B cell (primary cell): ENCODE measurements at places on chromosomes 3 and 15. TPM values are rescaled to one million over a fixed set of nuclear protein-coding genes. Genes with fewer than 3 reads are reported as not detected.

- DNase-seq = no peak
Measured at GRCh38 chr3:147256739-147257138, 149.6 kb downstream of the ZIC4 start.

BTLA gene
- total RNA-seq = 91.6 and 101 TPM in 2 replicates

DNA sequence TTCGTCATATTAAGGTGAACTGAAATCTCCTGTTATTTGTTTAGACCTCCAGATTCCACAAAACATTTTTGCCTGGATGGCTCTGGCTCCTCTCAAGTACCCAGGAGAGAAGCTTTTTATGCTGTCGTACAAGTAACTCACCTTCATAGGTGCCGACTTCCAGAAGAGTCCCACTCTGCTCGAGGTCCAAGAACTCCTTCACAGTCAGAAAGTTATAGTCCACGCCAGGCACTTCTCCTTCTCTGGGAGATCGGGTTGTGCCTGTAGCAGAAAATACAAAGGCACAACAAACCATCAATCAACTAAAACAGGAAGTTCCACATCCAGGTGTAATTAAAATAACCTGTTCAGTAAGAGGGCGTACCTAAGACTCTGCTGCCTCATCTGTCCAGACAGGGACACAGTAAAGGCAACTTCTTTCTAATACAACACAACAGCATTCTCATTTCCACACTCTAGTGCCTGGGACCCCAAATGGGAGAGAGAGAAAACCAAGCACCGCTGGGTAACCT lies 545.3 kb downstream of the MAGI1 start:
- DNase-seq = no peak

ROBO1 gene
- total RNA-seq = 1.8 and 3.2 TPM in 2 replicates

- no peak for DNase-seq
Measured at GRCh38 chr15:81380668-81381067, 6.7 kb upstream of the TMC3 start.

CFAP44 gene
- 33.8 and 35.0 TPM in 2 replicates for total RNA-seq

DNA sequence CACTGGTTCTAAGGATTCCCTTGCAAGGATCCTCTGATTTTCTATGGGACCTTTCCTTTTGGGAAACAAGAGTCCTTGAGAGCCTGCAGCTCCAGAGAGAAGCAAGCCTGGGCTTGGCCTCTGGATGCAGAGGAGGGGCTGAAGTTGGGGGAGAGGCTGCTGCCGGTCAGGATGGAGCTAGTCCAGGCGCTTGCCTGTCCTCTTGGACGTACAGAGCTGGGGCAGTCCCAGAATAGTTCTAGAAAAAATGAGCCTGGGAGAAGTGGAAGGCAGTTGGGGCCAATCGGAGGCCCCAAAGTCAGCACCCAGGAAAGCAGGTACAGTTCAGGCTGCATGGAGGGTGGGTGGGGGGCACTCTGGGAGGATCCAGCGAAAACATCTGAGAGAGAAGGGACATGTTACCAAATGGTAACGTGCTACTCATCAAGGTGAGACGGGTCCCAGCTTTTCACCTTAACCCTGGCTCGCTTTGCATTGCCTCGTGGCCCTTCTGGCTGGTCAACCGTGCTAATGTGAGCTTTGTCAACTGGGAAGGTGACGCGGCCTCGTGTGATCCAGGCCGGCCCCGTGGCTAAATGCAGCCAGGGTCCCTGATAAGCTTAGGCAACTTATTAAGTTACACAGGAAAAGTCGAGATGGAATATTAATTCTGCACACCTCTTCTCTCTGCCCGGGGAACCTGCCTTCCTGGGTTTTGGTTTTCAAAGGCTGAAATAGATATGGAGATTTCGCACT lies 38.7 kb upstream of the MAGEF1 start:
- DNase-seq = no peak
